ENCODE measurements at places on chromosomes 5 and 9. TPM values are rescaled to one million over a fixed set of nuclear protein-coding genes. Genes with fewer than 3 reads are reported as not detected.

GRCh38 chr9:137453643-137454081, 5.5 kb downstream of the NSMF start:
- H3K27me3 ChIP-seq = no peaks in the 10 kb centered on the region
- no peak overlapping the region for H3K27ac ChIP-seq
- no peaks in the 10 kb centered on the region for H3K4me1 ChIP-seq
- DNase-seq = no peak

- no peak overlapping the region for H3K27ac ChIP-seq
- no peaks in the 10 kb centered on the region for H3K36me3 ChIP-seq
- H3K4me3 ChIP-seq = no peak overlapping the region
- peaks cover 25% of the 10 kb centered on the region for H3K27me3 ChIP-seq
These were observed 65.2 kb downstream of the MRPL36 start for GRCh38 chr5:1734271-1734907.

- H3K27me3 ChIP-seq = no peaks in the 10 kb centered on the region
- H3K4me3 ChIP-seq = peak overlapping the region; percentile 7
- H3K4me1 ChIP-seq = peaks cover 10% of the 10 kb centered on the region
- no peak overlapping the region for H3K27ac ChIP-seq
- peak; percentile 23 for DNase-seq
- no peaks in the 10 kb centered on the region for H3K36me3 ChIP-seq
These were observed 1.6 kb downstream of the FSTL4 start for GRCh38 chr5:133610489-133611356.

DNA sequence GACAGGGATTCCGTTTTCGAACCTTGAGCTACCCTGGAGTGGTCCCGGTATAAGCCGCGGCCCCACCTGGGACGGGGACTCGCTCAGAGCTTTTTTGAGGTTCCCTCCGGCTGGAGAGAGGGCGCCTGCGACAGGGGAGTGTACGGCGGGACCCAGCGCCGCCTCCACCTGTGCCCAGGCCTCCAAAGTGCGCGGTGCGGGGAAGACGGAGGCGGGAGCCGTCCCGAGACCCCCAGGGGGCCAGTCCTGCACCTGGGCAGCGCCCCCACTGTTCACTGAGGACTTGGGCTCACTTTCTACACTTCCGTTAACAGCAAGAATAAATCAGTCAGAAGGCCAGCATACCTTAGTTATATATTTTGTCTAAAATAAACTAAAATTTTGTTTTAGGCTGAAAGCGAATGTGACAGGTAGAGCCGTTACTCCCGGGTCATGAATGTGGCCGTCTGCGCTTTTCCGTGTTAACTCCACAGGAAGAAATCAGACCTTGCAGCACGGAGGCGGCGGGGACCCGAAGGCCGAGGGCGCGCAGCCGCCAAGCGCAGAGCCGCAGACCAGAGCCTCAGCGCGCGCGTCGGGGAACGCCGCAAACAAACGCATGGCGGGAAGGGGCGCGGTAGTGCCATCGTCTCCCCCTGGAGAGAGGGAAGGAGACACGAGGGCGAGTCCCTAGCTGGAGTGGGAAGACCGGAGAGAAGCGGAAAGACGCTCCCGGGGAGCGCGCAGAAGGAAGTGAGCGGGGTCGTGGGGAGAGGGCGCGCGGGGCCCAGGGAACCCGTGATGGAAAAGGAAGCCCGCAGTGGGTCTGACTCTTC, 14.1 kb downstream of the TRIM7 start:
- no peaks in the 10 kb centered on the region for H3K27me3 ChIP-seq
- DNase-seq = no peak
- no peaks in the 10 kb centered on the region for H3K4me1 ChIP-seq
- peak overlapping the region; percentile 73 for H3K4me3 ChIP-seq
- peak overlapping the region; percentile 94 for H3K27ac ChIP-seq

RNF208 gene
- total RNA-seq = 1.8 TPM

DNA sequence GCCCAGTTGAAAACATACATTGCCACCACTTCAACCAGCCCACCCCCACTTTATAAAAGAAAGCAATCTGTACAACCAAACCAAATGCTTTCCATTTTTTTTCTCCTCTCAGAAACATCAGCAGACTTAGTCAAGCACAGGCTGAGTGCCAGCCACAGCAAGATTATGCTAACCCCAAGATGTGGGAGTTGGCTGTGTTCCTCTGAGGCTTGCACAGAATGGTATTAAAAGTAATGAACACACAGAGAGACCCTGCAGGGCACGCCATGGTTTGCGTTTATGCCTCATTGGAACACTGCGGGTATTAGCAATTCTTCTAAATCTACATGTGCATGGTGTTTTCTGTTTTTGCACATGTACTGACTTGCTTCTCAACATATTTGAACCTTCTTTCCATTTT, 419.9 kb upstream of the GRAMD2B start:
- peak overlapping the region; percentile 50 for H3K27ac ChIP-seq
- no peaks in the 10 kb centered on the region for H3K36me3 ChIP-seq
- no peak for DNase-seq
- H3K27me3 ChIP-seq = no peaks in the 10 kb centered on the region
- peaks cover 8% of the 10 kb centered on the region for H3K4me1 ChIP-seq
